ENCODE measurements at places on chromosomes 2 and 18.

DNA sequence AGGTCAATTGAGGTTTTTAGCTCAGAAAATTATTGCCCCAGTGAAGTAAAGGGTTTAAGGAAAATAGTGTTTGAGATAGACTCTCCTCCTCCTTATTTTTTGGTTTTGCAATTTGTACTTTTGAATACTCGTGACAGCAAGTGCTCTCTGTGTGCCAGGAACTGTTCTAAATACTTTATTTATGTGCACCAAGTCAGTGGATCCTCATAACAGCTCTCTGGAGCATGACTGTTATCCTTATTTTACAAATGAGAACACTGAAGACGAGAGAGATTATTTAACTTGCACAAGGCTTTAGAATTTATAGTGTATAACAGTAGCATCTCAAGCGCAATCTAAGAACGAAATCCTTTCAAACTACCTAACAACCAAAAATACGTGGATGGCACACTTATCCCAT, 24.7 kb downstream of the BABAM2 start:
- no peak for DNase-seq

- no peak for DNase-seq
These were observed 631 bp downstream of the MORN2 start for GRCh38 chr2:38876407-38876806.

DNA sequence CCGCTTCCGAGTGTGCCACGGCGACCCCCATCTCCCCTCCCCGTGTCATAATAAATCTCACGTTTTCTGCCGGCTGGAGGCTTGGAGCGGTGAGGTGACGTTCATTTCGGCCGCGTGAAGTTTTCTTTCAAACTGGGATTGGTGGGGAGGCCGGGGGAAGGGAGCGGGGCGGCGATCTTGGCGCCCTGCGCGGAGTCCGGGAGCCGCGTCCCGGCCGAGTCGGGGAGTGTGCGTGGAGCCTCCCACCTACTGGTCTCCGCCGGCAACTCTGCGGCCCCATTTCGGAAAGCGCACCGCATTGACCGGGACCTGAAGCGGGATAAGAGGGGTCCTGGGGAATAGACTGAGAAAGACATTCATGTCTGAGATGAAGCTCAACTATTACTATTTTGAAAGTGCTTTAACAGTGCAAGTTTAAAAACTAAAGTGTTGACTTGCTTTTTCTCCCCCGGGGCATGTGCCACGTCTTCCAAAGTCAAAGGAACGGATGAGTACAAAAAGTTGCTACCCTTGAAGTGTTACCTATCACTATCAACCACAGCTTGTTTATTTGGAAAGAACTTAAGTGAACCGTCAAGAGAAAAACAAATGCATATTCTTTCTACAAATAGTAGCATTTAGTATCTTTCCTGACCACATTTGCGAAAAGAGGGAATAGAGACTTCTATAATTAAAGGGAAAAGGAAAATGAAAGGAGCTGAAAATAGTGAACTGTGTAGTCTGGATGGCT, 818 bp upstream of the IKZF2 start:
- no peak for DNase-seq

- no peak for DNase-seq
These were observed 162.7 kb upstream of the COL3A1 start for GRCh38 chr2:188811522-188811921.
